Iris pigment epithelial cell (primary cell): ENCODE measurements at places on chromosomes 2 and 18.

GRCh38 chr2:25320077-25320476 is 21.6 kb downstream of the DNMT3A start:
- DNase-seq, result no peak

DNA sequence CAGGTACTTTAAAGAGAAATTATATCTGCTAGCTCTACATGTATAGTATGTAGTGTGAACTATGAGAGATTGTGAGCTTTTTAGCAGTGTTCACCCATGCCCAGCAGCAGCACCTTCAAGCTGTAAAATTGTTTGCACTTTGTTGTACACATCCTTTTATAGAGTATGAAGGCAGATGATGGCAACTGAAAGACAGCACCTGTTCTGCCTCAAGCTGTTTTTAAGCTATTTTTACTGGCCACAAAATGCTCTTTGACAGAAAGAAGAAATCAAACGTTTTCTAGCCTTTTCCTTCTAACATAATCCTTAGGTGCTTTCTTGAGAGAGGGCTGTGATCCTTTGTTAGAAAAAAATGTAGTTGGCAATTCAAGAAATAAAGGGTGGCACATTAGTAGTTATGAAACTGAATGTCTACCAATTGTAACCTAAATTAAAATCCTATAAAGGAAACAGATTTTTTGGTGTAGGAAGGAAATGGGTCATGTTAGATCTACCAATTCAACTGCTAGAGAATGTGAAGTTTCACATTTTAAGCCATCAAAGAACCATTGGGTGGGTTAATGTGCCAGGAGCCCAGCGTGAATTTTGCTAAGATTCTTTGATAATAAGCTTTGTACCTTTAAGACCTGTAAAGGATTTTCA is 59.5 kb downstream of the R3HDM1 start:
- no peak for DNase-seq

GRCh38 chr2:101405351-101405899 is 18.1 kb upstream of the CREG2 start:
- DNase-seq, result no peak

- DNase-seq, result no peak
Observed at GRCh38 chr2:56589194-56589593, 405.4 kb downstream of the CCDC85A start.

GRCh38 chr2:18369760-18370159 is 190.7 kb downstream of the RDH14 start:
- peak; percentile 82 for DNase-seq

DNA sequence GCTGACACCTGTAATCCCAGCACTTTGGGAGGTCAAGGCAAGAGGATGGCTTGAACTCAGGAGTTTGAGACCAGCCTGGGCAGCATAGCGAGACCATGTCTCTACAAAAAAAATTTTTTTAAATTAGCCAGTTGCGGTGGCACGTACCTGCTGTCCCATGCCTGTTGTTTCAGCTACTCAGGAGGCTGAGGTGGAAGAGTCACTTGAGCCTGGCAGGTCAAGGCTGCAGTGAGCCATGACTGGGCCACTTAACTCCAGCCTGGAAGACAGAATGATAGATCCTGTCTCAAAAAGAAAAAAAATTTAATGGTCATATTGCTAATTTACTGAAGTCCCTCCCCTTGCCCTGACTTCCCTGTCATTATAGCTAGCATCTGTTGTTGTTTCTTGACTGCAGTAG is 112.6 kb downstream of the ARHGAP28 start:
- DNase-seq, result no peak

GRCh38 chr18:12433829-12434540 is 26.3 kb downstream of the PRELID3A start:
- no peak for DNase-seq
